Activated CD4-positive, CD25-positive, alpha-beta regulatory T cell treated with anti-CD3 and anti-CD28 coated beads, Interleukin-2, amount 50 U/mL, for 24 hours (primary cell): ENCODE measurements at places on chromosomes 3 and 15.

DNA sequence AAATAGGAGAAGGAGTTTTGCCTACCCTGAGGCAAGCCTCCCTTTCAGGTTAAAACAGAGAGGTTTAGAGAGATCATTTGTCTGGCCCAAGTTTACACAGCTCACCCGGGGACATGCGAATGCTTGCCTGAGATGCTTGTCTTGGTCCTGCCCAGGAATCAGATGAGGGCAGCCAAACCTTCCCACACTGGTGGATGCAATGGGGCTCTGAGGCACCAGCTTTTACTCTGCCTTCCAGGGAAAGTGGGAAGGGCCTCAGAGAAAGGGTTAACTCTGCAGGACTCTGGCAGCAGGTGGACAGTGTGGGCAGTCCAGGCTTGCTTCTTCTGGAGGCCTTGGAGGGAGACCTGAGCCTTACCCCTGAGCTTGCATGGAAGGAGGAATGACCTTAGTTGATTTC is 90.0 kb downstream of the LRRK1 start:
- ATAC-seq: no peak

DNA sequence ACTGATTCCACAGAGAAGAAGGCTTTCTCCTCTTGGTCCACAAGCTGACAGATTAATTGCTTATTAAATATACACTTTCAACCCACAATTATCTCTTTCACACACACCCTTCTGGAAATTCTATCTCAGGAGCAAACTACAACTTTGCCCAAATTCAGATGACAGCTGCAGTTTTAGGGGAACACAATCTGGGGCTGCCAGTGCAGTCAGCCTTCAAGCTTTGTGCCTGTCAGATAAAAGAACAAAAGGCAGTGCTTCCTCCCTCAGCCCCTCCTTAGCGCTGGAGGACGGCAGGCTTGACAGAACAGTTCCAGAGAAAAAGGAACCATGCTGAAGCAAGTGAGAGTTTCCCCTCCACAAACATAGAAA is 99.6 kb downstream of the TMCC1 start:
- no peak for ATAC-seq

- no peak for ATAC-seq
Measured at GRCh38 chr15:49808341-49808740, 187.5 kb downstream of the DTWD1 start.

DNA sequence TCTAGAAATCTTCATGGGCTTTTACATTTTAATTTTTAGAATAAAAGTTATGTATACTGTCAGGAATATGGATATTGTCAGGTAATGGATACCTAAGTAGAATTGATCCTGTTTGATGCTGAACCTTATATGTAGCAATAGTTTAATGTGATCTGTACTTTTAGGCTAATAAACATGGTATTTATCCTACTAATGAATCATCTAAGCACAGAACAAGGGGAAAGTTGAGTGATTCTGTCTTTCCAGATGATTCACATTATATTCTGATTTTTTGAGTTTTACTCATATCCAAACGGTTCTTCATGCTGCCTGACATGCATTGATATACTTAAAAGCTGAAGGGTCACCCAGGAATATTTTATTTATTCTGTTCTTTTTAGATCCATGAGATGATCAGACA is 34.5 kb downstream of the FANCI start:
- ATAC-seq: peak; percentile 28

GRCh38 chr3:148074946-148075345 is 622.8 kb upstream of the AGTR1 start:
- ATAC-seq: no peak

DNA sequence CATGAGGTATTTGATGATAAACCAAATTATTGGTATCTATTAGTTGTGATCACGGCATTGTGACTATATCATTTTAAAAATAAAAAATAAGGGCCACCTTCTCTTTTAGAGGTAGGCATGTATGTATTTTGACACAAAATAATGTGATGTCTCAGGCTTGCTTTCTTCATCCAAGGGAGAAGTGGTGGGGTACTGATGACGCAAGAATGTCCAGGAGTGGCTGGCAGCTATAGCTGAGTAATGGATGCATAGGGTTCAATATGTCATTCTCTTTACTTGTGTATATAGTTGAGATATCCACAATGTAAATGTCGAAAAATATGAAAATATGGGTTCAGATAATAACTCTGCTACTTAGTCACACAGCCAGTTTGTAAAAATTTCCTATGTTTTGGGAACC is 46.8 kb upstream of the NSMCE3 start:
- no peak for ATAC-seq

DNA sequence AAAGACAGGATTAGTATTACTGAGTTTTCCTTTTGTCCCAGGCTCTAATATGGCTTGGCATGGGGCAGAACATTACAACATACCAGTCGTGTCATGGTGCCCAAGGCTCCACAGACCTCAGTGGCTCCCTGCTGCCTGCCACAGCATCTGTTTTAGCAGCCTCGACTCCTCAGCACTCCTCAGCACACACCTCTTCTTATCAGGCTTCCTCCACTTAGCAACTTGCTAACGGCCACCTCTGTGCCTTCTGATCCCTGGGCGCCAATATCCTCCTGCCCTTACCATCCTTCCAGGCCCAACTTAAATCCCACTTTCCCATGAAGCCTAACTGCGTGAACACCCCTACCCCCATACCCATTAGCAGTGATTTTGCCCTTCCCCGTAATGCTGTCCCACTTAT is 6.2 kb upstream of the CAPN3 start:
- ATAC-seq: no peak

- ATAC-seq: no peak
Measured at GRCh38 chr15:85097250-85097649, 115.6 kb downstream of the PDE8A start.

- no peak for ATAC-seq
Measured at GRCh38 chr15:38128341-38128781, 124.3 kb upstream of the SPRED1 start.

- no peak for ATAC-seq
Measured at GRCh38 chr15:57607570-57608000, 15.9 kb downstream of the MYZAP start.

DNA sequence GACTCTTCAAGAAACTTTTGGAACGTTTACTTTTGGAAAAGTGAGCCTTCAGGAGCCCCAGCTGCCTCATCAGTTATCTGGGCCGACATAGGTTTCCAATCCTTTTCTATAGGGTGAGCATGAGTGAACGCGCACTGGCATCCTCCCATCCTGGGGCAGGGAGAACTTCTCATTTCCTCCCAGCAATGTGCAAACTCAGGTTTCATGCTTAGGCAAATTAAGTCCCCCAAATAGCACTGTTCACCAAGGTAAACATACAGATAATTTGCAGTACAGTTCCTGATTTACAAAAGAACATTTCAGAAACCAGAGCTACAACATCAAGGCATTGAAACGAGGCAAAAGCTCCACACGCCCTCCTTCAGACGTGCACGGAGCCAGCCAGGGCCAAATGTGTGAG is 333.5 kb upstream of the NR2E3 start:
- ATAC-seq: no peak

GRCh38 chr3:150868282-150868681 is 37.0 kb downstream of the MINDY4B start:
- ATAC-seq: no peak

DNA sequence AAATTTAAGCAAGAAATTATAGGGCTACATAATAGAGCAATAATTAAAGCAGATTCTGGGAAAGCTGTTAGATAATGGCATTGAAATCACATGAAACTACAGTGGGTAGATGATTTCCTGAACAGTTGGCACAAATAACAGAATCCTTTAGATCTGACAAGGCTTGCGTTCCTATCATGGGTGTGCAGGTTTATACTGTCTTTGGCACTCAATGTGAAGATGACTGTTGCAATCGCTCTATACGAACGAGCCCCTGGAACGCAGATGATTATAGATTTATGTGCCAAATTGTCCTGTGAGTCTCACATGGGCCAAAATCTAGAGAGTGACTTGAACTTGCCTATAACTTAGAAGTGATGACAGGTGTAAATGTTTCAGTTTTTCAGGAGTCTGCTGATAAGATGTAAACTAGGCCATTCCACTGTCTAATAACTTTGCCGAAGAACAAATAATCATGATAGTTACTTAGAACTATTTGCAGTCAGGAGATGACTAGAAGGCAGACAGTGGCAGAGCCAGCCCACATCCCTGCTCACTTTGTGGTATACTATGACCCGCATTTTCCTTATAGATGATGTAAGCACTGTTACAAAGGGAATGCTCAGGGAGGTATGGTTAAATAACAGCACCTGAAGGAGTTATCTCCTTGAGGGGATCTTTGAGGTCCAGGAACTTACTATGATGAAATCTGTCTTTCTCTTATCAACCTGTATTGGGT is 30.5 kb upstream of the TRPC1 start:
- ATAC-seq: no peak

- no peak for ATAC-seq
Measured at GRCh38 chr15:41256577-41257038, 25.5 kb downstream of the CHP1 start.

GRCh38 chr15:25346371-25346770 is 92.5 kb downstream of the UBE3A start:
- no peak for ATAC-seq

GRCh38 chr3:182969277-182969676 is 11.1 kb downstream of the DCUN1D1 start:
- ATAC-seq: no peak

- ATAC-seq: no peak
Measured at GRCh38 chr15:36591536-36592411, 12.3 kb downstream of the CDIN1 start.

GRCh38 chr3:117282566-117282965 is 573.0 kb downstream of the TUSC7 start:
- no peak for ATAC-seq

DNA sequence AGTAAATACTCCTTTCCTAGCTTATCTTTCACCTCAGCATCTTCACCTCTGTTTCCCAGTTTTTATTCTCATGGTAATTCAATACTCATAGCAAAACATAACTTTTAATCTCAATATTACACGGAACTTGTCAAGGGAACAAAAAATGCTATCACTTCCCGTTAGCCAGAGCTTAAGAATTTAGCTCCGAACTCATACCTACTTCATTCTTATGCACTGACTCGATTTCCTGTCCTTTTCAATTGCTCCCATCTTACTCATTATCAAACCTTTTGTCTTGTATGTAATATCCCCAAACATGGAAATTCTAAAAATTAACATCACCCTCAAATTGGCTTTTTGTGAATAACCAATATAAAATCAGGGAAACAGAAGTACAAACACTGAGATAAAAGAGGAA is 28.2 kb downstream of the MYEF2 start:
- no peak for ATAC-seq

DNA sequence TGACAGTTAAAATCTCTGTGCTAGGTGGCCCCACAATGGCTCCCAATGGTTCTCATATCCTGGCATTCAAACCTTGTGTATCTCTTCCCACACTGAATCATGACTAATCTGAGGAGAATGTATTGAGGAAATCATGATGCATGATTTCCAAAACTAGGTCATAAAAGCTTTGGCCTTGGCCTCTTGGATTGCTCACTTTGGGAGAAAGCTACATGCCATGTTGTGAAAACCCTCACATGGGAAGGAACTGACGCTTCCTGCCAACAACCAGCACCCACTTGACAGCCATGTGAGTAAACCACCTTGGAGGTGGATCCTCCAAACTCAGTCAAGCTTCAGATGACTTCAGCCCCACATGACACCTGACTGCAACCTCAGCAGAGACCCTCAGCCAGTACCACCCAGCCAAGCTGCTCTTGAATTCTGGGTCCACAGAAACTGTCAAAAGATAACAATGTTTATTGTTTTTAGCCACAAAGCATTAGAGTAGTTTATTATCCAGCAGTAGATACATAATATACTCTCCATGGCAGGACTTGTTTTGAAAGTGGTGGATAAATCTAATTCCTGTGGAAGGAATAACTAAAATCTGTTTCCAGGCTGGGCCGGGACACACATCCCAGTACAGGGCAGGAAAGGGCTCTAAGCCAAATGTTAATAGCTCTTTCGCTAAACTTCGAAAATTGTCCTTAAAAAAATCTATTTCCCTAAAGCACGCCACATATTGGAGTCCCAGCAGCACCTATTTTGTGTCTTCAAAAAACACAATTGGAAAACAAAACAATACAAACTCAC is 1.0 kb upstream of the ZNF620 start:
- no peak for ATAC-seq

DNA sequence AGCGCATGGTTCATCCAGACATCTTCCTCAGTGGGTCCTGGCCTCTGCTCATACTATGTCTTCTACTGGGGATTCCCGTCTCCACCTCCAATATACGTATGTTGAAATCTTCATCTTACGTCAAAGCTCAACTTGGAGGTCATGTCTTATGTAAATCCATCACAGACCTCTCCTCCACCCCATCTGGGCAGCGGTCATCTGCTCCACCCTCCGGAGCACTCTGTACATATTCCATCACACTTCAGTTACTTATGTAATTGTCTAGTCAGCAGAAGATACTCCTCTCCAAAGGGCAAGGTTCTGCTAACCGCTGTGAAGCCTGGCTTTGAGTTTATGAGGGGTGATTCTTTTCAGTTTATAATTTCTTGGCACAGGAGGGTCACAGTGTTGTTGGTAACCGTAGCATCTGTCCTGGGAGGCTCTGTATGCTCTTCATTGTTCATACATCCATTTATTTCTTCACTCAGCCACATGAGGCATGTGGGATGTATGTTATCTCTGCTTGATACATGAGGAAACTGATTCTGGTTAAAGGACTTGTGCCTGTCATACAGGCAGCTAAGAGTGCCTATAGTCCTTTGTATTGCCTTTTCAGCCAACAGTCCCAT is 22.1 kb downstream of the MAP2K1 start:
- no peak for ATAC-seq

DNA sequence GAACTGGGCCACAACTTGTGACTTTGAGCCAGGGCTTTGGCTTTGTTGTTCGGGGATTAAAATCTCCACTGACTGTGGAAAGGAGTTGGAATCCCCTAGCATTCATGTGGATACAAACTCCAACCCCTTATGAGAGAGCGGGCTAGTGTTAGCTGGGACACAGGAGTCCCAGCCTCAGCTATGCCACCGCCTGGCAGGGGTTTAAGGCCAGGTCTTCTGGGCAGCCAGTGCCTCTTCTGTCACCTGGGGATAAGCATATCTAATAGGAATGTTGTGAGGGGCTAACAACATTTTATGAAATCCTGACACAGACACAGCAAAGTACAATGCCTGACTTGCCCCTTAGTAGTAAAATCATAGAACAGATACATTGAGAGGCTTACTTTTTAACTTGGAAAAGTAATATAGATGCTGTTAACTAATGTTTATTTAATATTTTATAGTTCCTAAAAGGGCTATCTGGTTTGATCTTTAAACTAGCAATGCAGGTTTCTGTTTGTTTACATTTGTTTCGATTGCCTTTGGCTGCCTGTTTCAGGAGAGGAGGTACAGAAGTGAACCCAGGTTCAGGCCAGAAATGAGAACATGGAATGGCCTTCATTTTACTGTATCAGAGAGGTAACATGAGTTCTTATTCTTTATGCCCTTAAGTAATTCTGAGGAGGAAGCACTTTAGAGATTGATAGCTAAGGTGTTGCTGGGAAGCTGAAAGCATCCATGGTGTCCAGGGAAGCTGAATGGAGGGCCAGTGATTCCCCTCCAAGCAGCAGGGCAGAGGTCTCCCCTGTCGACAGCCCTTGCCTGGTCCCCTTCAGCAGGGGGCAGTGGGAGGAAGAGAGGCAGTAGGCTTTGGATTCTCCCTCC is 8.7 kb downstream of the GPR160 start:
- no peak for ATAC-seq
